ENCODE measurements at places on chromosomes 7 and 10.
A peak's percentile ranks its signal among the peaks of the same experiment; 100 is the strongest.

GRCh38 chr10:13388478-13389230 is 40.6 kb upstream of the SEPHS1 start:
- no peak for DNase-seq

DNA sequence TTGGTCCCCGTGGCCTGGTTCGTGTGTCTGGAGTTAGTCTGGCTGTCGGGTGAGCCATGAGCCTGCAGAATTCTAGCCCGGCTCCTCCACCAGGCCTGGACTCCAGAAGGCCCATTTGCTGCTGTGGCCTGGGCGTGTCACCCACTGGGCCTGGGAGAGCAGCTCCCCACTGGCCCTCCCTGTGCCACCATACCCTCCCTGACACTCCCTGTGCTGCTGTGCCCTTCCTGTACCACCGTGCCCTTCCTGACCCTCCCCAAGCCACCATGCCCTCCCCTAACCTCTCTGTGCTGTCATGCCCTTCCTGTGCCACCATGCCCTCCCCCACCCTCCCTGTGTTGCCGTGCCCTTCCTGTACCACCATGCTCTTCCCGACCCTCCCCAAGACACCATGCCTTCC is 39.1 kb upstream of the DIP2C start:
- DNase-seq: no peak

- no peak for DNase-seq
These were observed 71.7 kb downstream of the NRBF2 start for GRCh38 chr10:63204667-63205391.

GRCh38 chr10:102610441-102610887 is 33.8 kb upstream of the TRIM8 start:
- no peak for DNase-seq

DNA sequence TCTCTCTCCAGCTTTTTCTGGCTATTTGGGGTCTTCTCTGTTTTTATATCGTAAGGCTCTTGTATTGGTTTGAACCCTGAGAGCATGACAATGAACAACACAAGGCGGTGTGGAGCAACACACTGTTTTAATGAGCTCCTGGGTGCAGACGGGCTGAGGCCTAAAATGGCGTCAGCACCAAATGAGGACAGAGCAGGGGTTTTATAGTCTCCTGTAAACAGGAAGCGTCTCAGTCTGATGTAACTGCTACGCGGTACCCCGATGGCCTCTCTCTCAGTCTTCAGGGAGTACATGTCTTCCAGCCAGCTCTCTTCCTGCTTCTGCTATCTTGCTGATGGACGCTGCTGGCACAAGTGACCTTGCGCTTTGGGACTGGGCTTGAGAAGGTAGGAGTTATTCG is 95.9 kb upstream of the CCDC71L start:
- no peak for DNase-seq

- peak; percentile 39 for DNase-seq
These were observed 78.3 kb upstream of the SLC26A5 start for GRCh38 chr7:103524042-103524907.

- DNase-seq: no peak
These were observed 225.2 kb downstream of the C7orf25 start for GRCh38 chr7:42686594-42687156.

GRCh38 chr10:102241032-102241443 is 274 bp downstream of the PITX3 start:
- DNase-seq: peak; percentile 54

GRCh38 chr10:116787053-116787659 is 44.8 kb upstream of the HSPA12A start:
- DNase-seq: no peak

DNA sequence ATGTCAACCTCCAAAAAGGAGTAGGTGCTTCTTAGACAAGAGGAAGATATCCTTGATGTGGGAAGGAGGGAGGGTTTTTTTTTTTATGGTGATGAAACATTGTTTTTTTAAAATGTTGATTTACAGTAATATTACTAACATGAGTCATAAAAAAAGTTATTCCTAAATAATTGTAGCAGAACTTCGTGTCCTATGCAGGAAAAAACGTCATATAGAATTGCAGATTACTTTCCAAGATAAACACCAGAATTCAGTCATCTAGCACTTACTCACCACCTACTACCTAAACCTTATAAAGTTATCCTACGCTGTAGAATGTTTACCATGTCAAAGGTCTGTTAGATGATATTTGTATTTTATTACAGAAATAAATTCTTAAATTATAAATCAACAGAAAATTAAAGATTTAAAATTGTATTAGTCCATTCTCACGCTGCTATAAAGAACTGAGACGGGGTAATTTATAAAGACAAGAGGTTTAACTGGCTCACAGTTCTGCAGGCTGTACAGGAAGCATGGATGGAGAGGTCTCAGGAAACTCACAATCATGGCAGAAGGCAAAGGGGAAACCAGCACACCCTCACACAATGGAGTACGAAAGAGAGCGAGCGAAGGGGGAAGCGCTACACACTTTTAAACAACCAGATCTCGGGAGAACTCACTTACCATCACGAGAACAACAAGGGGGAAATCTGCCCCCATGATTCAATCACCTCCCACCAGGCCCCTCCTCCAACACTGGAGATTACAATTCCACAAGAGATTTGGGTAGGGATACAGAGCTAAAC is 105.2 kb upstream of the NEBL start:
- DNase-seq: no peak

GRCh38 chr10:15931376-15931775 is 71.1 kb upstream of the MINDY3 start:
- no peak for DNase-seq

GRCh38 chr10:59991117-59991516 is 84.8 kb upstream of the CCDC6 start:
- DNase-seq: no peak

GRCh38 chr7:40008223-40008815 is 58.3 kb downstream of the CDK13 start:
- DNase-seq: no peak

- DNase-seq: no peak
These were observed 52.6 kb upstream of the LOXL4 start for GRCh38 chr10:98320486-98321185.
